ENCODE measurements at places on chromosomes 12 and 14. TPM values are rescaled to one million over a fixed set of nuclear protein-coding genes. Genes with fewer than 3 reads are reported as not detected.

The CLEC6A gene
- not detected for total RNA-seq

The ERP27 gene
- total RNA-seq: not detected

The CPM gene
- total RNA-seq: 7.4 TPM

The NOS1 gene
- not detected for total RNA-seq

The DBX2 gene
- total RNA-seq: not detected

The SLC6A12 gene
- total RNA-seq: not detected

The LRRIQ1 gene
- total RNA-seq: 2.1 TPM
